T-helper 2 cell (primary cell): ENCODE measurements at places on chromosomes 3 and 15.
A peak's percentile ranks its signal among the peaks of the same experiment; 100 is the strongest.

GRCh38 chr3:53083949-53084309 is 38.1 kb upstream of the SFMBT1 start:
- no peak for DNase-seq

DNA sequence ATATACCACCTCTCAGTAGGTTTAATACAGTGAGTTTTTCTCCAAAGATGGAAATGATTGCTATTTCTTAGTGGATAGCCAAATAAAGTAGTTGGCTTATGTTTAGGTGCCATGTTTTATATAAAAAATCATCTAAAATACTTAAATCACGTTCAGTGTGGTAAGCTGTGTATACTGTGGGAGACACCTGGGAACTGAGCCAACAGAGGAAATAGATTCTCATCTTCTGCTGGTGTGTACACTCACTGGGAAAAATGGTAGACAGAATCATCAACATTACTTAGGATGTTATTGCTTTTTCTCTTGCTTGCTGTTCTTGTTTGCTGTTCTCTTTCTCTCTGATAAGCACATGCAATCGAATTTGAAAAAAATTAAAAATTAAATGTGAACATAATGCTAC is 112.6 kb upstream of the MB21D2 start:
- no peak for DNase-seq

DNA sequence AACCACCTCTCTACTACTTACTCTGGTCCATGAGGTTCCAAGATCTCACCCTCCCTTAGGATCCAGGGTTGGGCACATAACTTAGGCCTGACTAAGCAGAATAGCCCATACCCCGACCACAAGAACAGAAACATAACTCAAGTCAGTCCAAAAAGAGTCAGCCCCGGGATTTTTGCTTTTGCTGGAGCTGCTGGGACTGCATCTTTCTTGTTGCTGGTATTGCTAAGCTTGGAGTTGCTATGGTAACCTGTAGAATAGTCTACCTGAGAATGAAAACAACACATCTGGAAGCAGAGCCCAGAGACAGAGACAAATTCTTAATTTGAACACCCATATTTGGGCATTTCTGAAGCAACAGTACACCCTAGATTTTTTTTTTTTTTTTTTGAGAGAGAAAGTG is 6.5 kb downstream of the RUBCN start:
- peak; percentile 24 for DNase-seq

DNA sequence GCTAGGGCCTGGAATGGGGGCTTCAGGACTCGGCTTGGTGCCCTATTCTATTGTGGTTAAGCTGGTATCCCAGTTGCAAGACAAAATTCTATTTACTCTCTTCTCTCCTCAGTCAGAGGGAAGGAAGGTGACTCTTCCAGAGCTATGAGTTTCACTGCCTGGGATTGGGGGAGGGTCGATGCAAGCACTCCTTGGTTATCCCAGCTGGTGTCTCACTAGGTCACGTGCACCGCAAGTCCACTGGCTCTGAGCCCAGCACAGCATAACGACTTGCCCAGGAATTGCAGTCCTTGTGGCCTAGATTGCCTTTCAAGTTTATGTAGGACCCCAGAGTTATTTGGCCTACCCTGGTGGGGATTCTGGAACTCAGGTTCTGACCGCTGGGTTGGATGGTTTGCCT is 958.8 kb downstream of the IGSF11 start:
- DNase-seq: no peak

DNA sequence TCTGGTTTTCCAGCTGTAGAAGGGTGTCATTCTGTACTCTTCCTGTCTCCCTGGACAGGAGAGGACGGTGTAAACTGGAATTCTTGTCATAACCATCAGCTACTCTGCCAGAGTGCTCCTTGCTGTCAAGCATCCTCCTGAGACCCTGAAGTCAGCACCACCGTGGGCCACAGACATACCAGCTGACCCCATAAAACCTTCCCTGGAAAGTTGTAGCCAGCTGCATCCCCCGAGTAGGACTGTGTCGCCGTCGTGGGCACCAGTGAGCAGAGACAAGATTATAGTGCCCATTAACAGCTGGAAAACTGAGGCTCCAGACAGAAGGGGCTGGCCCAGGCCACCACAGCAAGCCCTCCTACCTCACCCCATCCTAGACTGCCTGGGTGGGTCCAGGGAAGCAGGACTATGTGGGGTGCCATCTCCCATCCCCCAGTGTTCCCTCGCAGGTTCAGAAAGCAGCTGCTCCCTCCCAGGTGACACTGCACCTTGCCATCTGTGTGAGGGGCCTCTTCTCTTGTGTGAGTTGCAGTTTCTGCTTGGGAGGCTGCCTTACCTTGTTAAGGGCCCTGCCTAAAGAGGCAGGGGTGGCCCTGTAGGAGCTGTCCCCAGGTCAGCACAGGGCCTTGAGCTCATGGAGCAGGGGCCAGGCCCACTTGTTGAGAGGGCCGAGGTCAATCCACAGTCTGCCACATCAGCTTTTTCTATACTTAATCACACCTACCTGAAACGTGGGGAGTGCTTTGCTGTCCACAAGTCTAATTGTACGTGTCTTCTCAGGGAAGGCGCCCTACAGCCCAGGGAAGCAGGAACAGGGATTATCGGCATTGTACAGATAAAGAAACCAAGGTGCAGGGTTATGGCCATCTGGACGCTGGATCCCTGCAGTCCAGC is 191.9 kb upstream of the LINGO1 start:
- no peak for DNase-seq

GRCh38 chr15:36358523-36358922 is 220.9 kb upstream of the CDIN1 start:
- DNase-seq: no peak

- no peak for DNase-seq
Measured at GRCh38 chr3:40137591-40138295, 171.8 kb upstream of the EIF1B start.

- no peak for DNase-seq
Measured at GRCh38 chr3:14329116-14329830, 73.1 kb upstream of the SLC6A6 start.

DNA sequence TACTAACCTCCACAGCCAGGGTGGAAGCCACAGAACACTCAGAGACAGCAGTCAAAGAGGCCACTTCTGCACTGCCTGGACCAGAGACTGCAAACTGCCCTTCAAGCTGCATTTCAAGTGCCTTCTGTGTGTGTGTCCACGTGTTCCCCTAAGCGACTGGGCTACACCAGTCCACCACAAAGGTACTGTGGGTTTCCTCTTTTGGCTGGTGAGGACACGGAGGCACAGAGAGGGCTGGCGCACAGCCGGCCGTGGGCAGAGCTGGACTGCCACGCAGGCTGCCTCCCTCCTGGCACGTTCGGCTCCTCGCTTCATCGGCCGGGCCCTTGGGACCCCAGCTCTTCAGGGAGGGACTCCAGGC is 60.9 kb downstream of the MGLL start:
- no peak for DNase-seq

DNA sequence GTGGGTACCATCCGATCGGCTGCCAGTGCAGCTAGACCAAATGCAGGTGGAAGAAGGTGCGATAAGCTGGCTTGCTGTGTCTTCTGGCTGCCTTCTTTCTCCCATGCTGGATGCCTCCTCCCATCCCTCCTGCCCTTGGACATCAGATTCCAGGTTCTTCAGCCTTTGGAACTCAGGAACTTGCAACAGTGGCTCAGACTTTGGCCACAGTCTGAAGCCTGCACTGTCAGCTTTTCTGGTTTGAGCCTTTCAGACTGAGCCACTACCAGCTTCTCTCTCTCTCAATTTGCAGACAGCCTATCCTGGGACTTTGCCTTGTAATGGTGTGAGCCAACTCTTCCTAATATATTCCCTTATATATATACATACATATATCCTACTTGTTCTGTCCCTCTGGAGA is 485.5 kb downstream of the FHIT start:
- DNase-seq: no peak

GRCh38 chr3:152048831-152049230 is 175.4 kb downstream of the SUCNR1 start:
- DNase-seq: no peak

GRCh38 chr3:195227871-195228270 is 43.1 kb downstream of the XXYLT1 start:
- no peak for DNase-seq

DNA sequence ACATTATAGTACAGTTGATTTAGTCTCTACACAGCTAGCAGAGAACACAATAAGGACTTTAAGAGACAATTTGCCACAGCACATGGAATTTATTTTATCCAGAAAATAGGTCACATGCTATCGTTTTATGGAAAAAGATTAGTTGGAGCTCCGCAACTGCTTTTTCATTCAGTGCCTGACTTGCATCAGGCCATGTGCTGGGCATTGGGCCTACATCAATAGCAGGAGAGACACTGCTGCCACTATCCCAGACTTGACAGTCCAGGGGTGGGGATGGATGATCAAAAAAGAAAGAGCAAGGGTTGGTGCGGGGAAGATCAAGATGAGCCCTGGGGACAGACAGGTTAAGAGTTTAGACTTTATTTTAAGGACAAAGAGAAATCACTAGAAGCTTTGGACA is 75.2 kb upstream of the C3orf80 start:
- DNase-seq: no peak

DNA sequence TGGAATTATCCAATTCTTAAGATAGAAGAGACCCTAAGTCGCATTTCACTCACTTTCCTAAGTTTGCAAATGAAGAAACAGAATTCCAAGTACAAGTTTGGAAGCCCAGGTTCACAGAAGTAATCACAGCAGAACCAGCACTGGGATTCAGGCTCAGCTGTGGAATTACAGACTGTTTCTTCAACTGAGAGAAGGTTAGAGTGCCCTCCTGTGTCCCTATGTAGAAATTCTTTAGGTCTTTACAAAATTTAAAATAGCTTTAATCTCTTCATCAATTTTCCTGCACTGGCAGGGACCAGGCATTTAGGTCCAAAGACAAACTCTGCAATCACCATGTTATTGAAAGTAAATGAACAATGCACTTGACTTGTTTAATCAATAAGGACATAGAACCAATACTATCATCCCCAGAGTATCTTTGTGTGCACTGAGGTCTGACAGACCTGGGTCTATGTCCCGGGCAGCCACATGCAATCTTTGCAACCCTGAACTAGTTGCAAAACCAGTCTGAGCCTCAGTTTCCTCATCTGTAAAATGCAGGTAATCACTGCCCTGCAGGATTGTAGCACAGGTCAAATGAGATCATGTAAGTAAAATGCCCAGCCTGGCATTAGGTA is 96.3 kb upstream of the ZBED2 start:
- DNase-seq: no peak

DNA sequence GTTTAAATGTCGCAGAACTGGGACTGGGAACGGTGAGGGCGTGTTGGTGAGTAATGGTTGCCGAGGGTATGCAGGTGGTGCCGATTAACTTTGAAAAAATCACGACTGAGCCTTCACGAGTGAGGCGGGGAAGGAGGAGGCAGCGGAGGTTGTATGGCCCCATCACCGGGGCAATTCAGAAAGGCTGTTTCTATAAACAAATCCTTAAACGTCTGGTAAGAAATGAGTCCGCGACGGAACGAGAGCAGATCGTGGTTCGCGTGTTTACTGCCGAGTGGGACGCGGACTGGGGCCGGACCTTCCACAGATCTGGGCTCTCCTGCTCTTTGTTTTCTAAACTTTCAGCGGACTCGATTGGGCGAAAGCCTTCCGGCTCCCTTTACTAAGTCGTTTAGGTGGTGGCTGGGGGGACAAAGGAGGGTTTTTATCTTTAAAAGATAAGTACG is 2.7 kb downstream of the IGF1R start:
- no peak for DNase-seq

GRCh38 chr15:67945131-67945530 is 105.3 kb upstream of the RNU6-1 start:
- DNase-seq: no peak

- no peak for DNase-seq
Measured at GRCh38 chr15:69613182-69613581, 160.6 kb downstream of the RPLP1 start.

DNA sequence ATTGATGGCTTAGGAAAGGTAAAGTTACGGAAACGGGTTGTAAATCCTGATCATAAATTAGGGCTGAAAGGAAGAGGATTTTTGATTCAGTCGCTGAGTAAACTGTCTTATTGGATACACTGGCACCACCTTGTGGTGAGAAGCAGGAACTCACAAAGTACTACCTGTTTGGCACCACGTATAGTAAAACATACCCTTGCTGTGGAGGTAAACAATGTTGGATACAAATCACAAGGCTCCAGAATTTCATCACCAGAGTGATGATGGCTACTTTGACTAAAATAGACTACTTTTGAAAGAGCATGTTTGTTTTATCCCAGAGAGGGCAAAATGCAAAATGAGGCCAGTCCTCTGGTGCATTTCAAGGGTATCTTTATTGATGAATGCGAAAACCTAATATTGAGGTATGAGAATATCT is 216.9 kb downstream of the IGSF11 start:
- DNase-seq: no peak

GRCh38 chr15:95470997-95471689 is 859.4 kb upstream of the NR2F2 start:
- no peak for DNase-seq

GRCh38 chr3:177606891-177607290 is 409.6 kb upstream of the TBL1XR1 start:
- DNase-seq: no peak

- no peak for DNase-seq
Measured at GRCh38 chr3:13690636-13691035, 141.7 kb downstream of the FBLN2 start.

DNA sequence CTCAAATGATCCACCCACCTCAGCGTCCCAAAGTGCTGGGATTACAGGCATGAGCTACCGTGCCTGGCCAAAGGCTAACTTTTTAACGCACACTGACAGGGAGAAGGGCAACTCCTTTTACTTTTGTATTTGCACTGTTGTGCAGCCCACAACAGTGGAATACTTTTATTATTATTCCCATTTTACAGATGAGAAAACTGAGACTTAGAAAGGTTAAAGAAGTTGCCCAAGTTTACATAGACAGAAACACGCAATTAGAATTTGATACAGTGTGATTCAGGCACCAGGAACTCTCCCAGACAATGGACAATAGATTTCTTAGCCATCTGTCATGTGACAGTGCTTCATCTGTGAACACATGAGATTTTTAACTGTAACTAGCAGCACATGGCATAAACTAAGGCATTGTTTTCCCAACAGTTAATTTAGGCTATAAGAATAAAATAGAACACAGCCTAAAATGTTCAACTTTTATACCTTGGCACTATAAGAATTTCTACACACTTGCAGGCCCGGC is 18.8 kb downstream of the STAG1 start:
- DNase-seq: no peak

- DNase-seq: no peak
Measured at GRCh38 chr3:119899192-119899511, 117.3 kb downstream of the NR1I2 start.
